ENCODE measurements at places on chromosomes 16 and 17.
A peak's percentile ranks its signal among the peaks of the same experiment; 100 is the strongest.

DNA sequence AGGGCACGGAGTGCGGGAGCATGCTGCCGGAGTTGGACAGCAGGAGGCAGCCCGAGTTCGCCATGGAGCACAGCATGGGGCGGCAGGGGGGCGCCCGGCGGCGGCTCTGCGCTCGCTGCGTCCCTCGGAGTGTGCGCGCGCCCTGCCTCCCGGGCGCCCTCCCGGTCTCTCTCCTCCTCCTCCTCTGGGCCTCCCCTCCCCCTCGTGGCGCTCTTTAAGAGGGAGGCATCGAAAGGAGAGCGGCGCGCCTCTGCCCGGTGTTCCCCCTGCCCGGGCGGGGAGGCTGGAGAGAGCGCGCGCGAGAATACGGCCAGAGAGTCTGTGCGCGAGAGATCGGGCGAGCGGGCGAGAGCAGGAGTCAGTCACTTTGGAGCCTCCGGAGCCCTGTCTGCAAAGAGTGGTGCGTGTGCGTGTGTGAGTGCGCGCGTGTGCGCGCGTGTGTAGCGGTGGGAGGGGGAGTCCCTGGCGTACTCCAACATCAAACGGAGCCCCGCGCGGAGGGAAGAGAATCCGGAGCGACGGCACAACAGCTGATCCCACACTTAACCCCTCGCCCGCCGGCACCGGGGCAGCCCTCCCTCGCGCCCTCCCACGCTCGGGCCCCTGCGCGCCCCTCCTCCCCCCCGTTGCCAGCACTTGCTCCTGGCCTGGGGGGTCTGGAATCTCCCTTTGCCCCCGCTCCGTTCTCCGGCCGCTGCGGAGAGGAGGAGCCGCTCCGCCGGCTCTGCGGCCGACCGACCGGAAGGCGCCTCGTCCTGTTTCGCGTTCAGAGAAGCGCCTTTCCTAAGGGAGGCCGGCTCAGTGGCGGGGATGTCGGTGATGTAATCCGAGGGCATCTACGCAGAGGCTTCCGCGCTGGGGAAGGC lies 108.9 kb downstream of the ENGASE start:
- no peak for DNase-seq

DNA sequence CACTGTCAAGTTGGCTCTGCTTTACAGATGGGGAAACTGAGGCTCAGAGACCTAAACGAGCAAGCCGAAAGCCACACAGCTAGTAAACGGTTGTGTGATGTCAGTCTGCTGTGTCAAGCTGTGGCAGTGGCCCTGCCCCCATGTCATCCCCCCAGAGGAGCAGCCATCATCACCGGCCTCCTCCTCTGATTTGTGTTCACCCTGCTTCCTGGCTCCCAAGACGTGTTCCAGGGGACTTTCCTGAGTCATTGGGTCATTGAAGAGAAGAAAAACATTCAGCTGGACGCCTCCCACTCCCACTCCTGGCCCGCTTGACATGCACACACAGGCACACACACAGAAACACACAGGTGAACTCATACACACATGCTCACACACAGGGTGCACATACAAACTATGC lies 54.0 kb upstream of the CIBAR2 start:
- no peak for DNase-seq

GRCh38 chr17:44797802-44798201 lies 32.3 kb downstream of the GJC1 start:
- no peak for DNase-seq

GRCh38 chr16:88292007-88292970 lies 90.5 kb upstream of the ZNF469 start:
- no peak for DNase-seq

GRCh38 chr16:56932721-56933619 lies 1.0 kb downstream of the HERPUD1 start:
- DNase-seq, result peak; percentile 84

GRCh38 chr16:66933776-66934137 lies 445 bp downstream of the CIAO2B start:
- no peak for DNase-seq

DNA sequence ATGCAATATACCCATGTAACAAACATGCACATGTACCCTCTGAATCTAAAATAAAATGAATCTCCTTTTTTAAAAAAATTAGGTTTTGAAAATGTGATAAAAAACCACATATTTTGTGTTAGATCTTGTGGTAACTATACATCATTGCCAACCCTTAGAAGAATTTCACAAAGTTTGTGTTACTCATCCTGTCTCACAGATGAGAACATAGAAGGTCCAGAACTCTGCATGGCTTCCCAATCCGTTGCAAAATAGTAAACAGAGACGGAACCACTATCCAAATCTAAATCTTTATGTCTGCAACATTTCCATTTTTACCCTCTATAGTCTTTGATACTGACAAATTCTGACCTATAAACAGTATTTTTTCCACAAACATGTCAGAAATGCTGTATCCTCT lies 759.9 kb downstream of the KCNJ2 start:
- DNase-seq, result no peak

DNA sequence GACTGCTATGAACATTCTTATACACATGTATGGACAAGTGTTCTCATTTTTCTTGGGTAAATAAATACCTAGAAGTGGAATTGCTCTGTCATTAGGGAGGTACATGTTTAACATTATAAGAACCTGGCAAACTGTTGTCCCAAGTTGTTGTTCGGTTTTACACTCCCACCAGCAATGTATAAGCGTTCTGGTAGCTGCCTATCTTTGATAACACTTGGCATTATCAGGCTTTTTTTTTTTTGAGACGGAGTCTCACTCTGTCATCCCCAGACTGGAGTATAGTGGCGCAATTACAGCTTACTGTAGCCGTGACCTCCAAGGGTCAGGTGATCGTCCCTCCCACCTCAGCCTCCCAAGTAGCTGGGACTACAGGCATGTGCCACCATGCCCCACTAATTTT lies 16.3 kb downstream of the ATAD5 start:
- no peak for DNase-seq

DNA sequence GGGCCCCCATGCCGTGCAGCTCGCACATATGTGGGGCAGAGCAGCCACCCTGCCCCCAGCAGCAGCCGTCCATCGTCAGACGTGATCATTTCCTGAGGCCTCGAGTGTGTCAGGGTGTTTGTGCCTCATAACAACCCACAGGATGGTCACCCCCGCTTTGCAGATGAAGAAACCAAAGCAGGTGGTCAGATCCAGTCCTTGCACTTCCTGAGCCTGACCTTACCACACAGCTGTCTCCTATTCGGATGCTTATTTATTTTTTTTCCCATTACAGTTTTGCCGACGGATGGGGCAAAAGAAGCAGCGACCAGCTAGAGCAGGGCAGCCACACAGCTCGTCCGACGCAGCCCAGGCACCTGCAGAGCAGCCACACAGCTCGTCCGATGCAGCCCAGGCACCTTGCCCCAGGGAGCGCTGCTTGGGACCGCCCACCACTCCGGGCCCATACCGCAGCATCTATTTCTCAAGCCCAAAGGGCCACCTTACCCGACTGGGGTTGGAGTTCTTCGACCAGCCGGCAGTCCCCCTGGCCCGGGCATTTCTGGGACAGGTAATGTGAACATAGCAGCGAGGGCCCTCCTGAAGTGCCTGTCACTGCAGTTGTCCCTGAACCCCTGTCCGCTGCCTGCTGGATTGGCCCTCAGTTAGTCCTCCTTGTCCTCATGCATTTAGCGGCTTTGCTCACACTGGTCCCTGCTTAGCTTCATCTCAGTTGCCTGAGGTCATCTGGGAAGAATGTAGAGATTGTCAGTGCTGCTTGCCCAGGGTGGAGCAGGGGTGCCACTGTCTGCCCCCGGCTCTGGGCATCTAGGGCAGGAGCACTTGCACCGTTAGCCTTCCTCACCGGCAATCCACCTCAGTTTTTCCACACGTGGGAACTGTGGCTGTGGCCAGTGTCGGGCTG lies 1.4 kb downstream of the MPG start:
- peak; percentile 58 for DNase-seq

DNA sequence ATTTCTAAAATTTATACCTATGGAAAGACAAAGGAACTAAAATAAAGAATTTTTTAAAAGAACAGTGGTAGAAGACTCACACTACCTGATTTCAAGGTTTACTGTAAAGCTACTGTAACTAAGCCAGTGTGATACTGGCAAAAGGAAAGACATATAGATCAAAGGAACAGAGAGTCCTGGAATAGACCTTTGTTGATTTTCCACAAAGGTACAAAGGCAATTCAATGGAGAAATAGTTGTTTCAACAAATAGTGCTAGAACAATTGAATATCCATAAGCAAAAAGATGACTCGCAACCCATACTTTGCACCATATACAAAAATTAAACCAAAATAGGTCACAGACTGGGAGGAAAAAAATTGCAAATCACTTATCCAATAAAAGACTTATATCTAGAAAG lies 36.7 kb downstream of the MYH10 start:
- DNase-seq, result no peak

GRCh38 chr16:3542601-3543373 lies 34.4 kb downstream of the NLRC3 start:
- DNase-seq, result no peak

DNA sequence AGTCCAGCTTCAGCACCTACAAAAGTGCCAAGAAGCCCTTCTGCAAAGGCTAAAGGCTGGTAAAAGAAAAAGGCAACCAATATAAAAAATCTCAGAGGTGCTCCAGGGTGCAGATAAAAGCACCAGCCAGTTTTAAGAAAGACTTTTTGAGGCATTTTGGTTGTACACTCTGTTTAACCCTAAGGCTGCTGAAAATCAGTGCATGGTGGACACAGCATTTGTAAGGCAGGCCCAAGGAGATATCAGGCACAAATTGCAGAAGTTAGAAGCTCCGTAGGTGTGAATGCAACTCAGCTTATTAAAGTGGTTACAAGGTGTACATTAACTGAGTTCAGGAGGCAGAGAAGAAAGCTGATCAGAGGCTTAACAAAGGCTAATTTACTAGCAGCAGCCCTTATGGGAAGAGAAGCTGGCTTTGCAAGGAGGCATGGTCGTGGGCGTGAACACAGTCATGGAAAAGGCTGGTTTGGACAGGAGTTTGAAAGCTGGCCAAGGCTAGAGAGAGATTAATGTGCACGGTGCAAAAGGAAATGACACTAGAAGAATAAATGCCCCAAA lies 21.1 kb downstream of the ACSM1 start:
- DNase-seq, result no peak

Data from MV-4-11 (cell line).